Endothelial cell of umbilical vein (primary cell): ENCODE measurements at places on chromosomes 2 and 18. TPM values are rescaled to one million over a fixed set of nuclear protein-coding genes. Genes with fewer than 3 reads are reported as not detected.

The MERTK gene
- total RNA-seq, result 37.3 TPM in 2 replicates

The UCN gene
- total RNA-seq, result 0.75 TPM in 1 of 2 replicates, not detected in the other

The PLB1 gene
- total RNA-seq, result 0.80 and 1.1 TPM in 2 replicates

The MSTN gene
- total RNA-seq, result not detected in 2 replicates

The STAT4 gene
- total RNA-seq, result 0.46 and 0.88 TPM in 2 replicates

The CXCR1 gene
- not detected in 2 replicates for total RNA-seq

The L3MBTL4 gene
- total RNA-seq, result 0.18 and 0.80 TPM in 2 replicates

The UGT1A1 gene
- not detected in 2 replicates for total RNA-seq

The XPO1 gene
- total RNA-seq, result 148 and 166 TPM in 2 replicates

GRCh38 chr18:3411854-3412268 is 38.1 kb upstream of the TGIF1 start:
- DNase-seq, result peak; percentile 4
- peak overlapping the region; percentile 5 for H3K4me3 ChIP-seq
- no peak overlapping the region for H3K27ac ChIP-seq
- H3K36me3 ChIP-seq, result no peaks in the 10 kb centered on the region
- H3K27me3 ChIP-seq, result no peaks in the 10 kb centered on the region

- H3K36me3 ChIP-seq, result peaks cover 5% of the 10 kb centered on the region
- peak; percentile 94 for DNase-seq
- peak overlapping the region; percentile 77 for H3K4me3 ChIP-seq
Measured at GRCh38 chr2:201116959-201117734, 1.2 kb downstream of the CFLAR start.

- H3K4me1 ChIP-seq, result peaks cover 3% of the 10 kb centered on the region
- no peaks in the 10 kb centered on the region for H3K27me3 ChIP-seq
- no peaks in the 10 kb centered on the region for H3K36me3 ChIP-seq
- H3K27ac ChIP-seq, result no peak overlapping the region
- DNase-seq, result peak; percentile 23
- no peak overlapping the region for H3K4me3 ChIP-seq
Measured at GRCh38 chr2:69774984-69775982, 33.3 kb downstream of the ANXA4 start.

GRCh38 chr2:237465515-237466148 is 21.4 kb upstream of the MLPH start:
- no peaks in the 10 kb centered on the region for H3K27me3 ChIP-seq
- peaks cover 11% of the 10 kb centered on the region for H3K4me1 ChIP-seq
- H3K4me3 ChIP-seq, result no peak overlapping the region
- peak overlapping the region; percentile 59 for H3K27ac ChIP-seq
- peak; percentile 75 for DNase-seq
- H3K36me3 ChIP-seq, result no peaks in the 10 kb centered on the region

GRCh38 chr2:74440378-74441169 is 1.2 kb downstream of the RTKN start:
- no peaks in the 10 kb centered on the region for H3K36me3 ChIP-seq
- H3K4me1 ChIP-seq, result peaks cover 27% of the 10 kb centered on the region
- no peak overlapping the region for H3K27ac ChIP-seq
- DNase-seq, result peak; percentile 89
- H3K4me3 ChIP-seq, result peak overlapping the region; percentile 56
- peaks cover 18% of the 10 kb centered on the region for H3K27me3 ChIP-seq

GRCh38 chr2:170208967-170209366 is 31.0 kb downstream of the MYO3B start:
- DNase-seq, result no peak
- no peak overlapping the region for H3K4me3 ChIP-seq
- H3K4me1 ChIP-seq, result no peaks in the 10 kb centered on the region
- H3K36me3 ChIP-seq, result no peaks in the 10 kb centered on the region
- no peak overlapping the region for H3K27ac ChIP-seq

GRCh38 chr18:13240060-13240725 is 21.6 kb downstream of the LDLRAD4 start:
- H3K4me1 ChIP-seq, result peaks cover 4% of the 10 kb centered on the region
- no peaks in the 10 kb centered on the region for H3K36me3 ChIP-seq
- H3K27me3 ChIP-seq, result peaks cover 3% of the 10 kb centered on the region
- H3K4me3 ChIP-seq, result no peak overlapping the region
- H3K27ac ChIP-seq, result no peak overlapping the region
- DNase-seq, result no peak

GRCh38 chr2:5693287-5694201 is 1.4 kb downstream of the SOX11 start:
- H3K4me3 ChIP-seq, result no peak overlapping the region
- peaks cover 24% of the 10 kb centered on the region for H3K27me3 ChIP-seq
- H3K36me3 ChIP-seq, result no peaks in the 10 kb centered on the region
- H3K4me1 ChIP-seq, result no peaks in the 10 kb centered on the region
- H3K27ac ChIP-seq, result no peak overlapping the region
- no peak for DNase-seq

DNA sequence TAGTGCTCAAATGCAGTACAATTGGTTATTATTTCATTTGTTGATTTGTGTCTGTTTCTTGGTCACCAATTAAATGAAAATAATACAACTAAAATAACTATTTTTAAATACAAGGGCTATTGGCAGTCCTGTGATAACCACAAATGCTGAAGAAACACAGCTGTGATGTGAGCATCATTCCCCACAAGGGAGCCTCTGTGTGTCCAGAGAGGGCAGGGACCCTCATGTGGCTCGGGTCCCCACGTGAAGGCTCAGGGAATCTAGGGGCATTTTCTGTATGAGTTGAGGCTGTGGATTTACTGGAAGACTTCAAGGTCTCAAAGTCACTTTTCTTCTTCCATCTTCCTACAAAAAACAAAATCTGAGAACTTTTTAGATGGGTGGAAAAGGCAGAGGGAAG is 316.1 kb upstream of the RAB12 start:
- no peaks in the 10 kb centered on the region for H3K27me3 ChIP-seq
- no peaks in the 10 kb centered on the region for H3K36me3 ChIP-seq
- H3K4me1 ChIP-seq, result no peaks in the 10 kb centered on the region
- H3K27ac ChIP-seq, result no peak overlapping the region
- DNase-seq, result no peak

DNA sequence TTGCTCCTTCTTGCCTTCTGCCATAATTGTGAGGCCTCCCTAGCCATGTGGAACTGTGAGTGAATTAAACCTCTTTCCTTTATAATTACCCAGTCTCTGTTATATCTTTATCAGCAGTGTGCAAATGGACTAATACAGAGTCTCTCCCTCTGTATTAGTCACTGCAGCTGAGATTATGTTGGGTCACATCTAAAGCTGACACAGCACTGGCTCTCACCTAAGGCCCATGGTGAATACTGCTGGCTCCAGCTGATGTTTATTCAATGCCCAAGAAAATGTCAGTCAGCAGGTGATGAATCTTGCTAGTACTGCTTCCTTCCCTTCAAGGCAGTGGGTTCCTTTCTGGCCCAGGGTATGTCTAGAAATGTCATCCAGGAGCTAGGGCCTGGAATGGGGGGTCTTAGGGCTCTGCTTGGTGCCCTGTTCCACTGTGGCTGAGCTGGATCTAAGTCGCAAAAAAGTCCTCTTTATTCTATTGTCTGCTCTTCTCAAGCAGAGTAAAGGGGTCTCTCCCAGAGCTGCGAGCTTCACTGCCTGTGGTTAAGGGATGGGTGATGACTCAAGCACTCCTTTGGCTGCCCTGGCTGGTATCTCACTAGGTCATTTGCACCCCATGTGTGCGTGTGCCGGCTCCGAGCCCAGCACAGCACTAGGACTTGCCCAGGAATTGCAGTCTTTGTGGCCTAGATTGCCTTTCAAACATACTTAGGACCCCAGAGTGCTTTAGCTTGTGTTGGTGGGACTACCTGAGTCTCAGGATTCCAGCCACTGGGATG is 29.9 kb downstream of the PPP1R1C start:
- no peaks in the 10 kb centered on the region for H3K27me3 ChIP-seq
- no peaks in the 10 kb centered on the region for H3K36me3 ChIP-seq
- H3K4me3 ChIP-seq, result no peak overlapping the region
- no peak overlapping the region for H3K27ac ChIP-seq
- no peaks in the 10 kb centered on the region for H3K4me1 ChIP-seq
- DNase-seq, result no peak

DNA sequence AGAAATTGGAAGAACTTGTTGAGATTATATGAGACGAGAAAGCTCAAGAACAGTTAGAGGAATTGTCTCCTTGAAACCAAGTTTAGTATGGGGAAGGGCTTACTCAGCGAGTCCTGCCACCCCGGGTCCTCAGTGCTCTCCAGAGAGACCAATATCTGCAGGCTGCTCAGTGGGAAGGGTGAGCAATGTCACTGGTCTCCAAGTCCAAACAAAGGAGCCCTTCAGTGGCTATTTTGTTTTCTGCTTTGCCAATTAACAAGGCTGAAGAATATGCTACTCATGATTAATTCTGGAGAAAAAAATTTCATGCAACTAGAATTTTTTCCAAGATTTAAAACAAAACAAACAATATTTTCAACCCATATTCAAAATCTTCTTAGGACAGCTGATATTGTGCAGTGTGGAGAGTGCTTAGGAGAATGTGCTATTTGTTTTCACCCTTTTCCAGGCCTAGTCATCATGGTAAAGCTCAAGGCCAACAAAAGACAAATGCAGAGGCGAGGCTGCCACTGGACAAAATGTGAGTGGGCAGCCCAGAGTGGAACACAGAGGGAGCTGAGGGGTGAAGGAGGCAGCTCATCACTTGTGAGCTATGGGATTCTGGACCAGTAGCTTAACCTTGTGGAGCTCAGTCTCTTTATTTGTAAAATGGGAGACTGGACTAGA is 83.8 kb upstream of the TMEM17 start:
- no peaks in the 10 kb centered on the region for H3K4me1 ChIP-seq
- H3K4me3 ChIP-seq, result no peak overlapping the region
- no peak overlapping the region for H3K27ac ChIP-seq
- no peak for DNase-seq

DNA sequence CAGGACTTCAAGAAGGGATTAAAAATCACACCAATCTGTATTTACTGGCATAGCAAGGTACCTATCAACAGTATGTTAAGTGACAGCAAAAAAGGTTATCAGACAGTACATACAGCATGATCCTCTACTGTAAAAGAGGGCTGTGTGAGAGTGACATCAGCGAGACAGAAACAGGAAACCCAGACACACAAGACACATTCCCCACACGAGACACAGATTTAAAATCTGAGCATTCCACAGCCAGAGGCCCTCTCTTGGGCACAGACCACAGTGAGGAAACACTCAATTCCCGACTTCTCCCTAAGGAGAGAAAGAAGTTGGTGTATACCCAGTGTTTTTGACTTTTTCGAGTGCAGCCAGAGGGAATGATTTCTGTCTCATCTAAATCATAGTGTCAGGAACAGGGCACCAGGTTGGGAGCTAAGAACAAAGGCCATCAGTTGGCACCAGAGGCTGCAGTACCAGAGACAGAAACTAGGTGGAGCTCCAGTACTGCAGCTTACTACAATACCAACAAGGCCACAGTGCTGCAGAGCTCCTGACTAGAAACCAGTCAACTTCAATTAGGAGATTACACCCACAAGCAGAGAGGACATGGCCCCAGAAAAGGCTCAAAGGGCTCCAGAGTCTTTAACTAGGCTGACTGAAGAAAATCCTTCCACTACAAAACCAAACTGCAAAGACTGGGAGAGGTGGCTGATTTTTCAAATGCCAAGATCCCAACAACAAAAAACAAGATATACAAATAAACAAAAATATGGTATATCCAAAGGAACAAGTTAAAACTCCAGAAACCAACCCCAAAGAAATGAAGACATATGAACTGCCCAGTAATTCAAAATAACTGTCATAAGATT is 41.0 kb downstream of the UNC50 start:
- H3K36me3 ChIP-seq, result peaks cover 6% of the 10 kb centered on the region
- peak; percentile 87 for DNase-seq
- H3K27ac ChIP-seq, result peak overlapping the region; percentile 54
- H3K27me3 ChIP-seq, result no peaks in the 10 kb centered on the region
- H3K4me3 ChIP-seq, result no peak overlapping the region

DNA sequence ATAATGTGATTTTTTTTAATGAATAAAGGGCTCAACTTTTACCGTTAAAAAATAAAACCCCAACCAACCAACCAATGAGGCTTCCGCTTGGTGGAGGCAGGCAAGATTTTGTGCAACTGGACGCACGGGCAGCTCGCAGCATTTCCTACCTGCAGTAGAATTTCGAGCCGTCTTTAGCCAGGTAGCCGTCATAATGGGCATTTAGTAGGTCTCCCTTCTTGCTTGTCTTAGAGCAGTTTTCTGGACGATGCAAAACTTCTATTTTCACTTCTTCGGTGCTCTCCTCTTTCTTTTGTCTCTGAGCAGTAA is 316 bp downstream of the FKBP7 start:
- peak overlapping the region; percentile 88 for H3K27ac ChIP-seq
- H3K36me3 ChIP-seq, result no peaks in the 10 kb centered on the region
- peak overlapping the region; percentile 51 for H3K4me3 ChIP-seq
- H3K4me1 ChIP-seq, result peaks cover 29% of the 10 kb centered on the region
- DNase-seq, result no peak

DNA sequence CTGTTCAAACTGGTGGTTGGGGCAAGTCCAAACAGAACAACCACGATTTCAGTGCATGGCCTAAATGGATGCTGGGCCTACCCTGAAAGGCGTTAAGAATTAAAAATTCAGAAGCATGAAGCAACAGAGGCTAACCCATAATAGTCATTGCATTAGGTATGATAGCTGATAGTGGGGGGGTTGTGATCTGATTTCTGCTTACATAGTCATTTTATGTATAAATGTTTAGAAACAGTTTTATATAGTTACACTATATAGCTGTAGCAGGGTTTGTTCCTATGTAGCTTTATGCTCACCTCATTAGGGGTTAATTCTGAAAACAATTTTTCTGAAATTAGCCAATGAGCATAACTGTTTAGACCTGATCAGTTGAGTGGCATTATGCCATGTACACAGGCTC is 9.6 kb downstream of the TAF1B start:
- no peak for DNase-seq

DNA sequence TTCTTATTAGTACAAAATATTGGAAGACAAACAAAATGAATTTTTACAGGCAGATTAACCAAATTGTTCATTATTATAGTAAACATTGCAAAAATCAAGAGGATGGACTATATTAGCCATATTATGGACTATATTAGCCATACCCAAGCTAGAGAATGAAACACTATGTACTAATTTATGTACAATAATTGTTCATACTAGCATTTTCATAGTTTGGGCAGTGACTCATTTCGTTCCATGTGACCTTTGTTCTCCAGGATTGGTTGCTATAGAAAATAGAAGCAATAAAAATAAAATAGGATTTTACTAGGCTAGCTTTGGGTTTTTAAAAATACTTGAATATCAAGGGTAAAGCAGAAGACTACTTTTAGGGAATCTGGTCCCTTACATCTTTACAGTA is 176.8 kb downstream of the ZEB2 start:
- peaks cover 10% of the 10 kb centered on the region for H3K4me1 ChIP-seq
- no peaks in the 10 kb centered on the region for H3K27me3 ChIP-seq
